ENCODE measurements at places on chromosomes 12 and 14.

DNA sequence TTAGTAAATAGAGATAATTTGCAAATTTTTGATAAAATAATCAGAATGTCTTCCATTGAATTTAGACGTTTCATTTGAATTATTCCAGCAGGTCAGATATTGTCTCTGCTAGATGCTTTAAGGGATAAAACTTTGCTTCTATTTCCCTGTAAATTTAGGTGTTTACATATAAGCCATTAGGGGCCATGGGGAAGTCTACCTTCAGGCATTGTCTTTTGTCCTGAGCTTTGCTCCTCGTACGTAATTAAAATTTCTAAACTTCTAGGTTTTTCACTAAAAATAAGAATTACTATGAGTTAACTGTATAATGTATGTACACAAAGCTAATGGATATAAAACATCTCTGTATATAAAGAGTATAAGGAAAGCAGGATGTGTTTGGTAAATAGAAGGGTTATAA, 24.1 kb upstream of the CD69 start:
- no peak for DNase-seq

- peak; percentile 78 for DNase-seq
These were observed 27.4 kb downstream of the ABCD4 start for GRCh38 chr14:74275241-74275841.

GRCh38 chr14:67377916-67378315, 17.8 kb downstream of the EIF2S1 start:
- DNase-seq: no peak

- DNase-seq: peak; percentile 52
These were observed 36.9 kb downstream of the LGR5 start for GRCh38 chr12:71476513-71476912.

DNA sequence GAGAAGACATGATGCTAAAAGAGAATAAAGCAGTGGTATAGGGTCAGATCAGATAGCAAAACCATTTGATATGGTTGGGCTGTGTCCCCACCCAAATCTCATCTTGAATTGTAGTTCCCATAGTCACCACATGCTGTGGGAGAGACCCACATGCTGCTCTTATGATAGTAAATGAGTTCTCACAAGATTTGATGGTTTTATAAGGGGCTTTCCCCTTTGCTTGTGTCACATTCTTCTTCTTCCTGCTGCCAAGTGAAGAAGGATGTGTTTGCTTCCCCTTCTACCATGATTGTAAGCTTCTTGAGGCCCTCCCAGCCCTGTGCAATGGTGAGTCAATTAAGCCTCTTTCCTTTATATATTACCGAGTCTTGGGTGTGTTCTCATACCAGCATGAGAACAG, 49.4 kb downstream of the SLC16A7 start:
- no peak for DNase-seq

- DNase-seq: no peak
These were observed 85.4 kb upstream of the HIF1A start for GRCh38 chr14:61609884-61610283.

- no peak for DNase-seq
These were observed 21.1 kb upstream of the ETV6 start for GRCh38 chr12:11628353-11628752.

DNA sequence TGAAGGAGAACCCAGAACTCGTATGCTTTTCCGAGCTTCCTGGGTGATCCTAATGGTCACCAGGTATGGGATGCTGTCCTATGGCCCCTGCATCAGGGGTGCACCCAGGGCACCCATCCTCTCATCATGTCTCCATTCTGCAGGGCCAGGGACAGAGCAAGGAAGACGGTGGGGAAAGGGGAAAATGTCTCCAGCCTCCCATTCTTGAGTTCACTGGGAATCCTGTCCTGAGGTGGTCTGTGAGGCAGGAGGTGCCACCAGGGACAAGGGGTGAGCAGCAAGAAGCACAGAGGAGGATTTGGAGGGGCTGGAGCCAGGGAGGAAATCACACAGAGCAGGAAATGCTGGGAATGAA, 14.9 kb upstream of the SLC6A12 start:
- DNase-seq: no peak

GRCh38 chr12:823028-823698, 70.8 kb downstream of the WNK1 start:
- no peak for DNase-seq

- no peak for DNase-seq
These were observed 470.0 kb downstream of the EGLN3 start for GRCh38 chr14:33480887-33481184.

DNA sequence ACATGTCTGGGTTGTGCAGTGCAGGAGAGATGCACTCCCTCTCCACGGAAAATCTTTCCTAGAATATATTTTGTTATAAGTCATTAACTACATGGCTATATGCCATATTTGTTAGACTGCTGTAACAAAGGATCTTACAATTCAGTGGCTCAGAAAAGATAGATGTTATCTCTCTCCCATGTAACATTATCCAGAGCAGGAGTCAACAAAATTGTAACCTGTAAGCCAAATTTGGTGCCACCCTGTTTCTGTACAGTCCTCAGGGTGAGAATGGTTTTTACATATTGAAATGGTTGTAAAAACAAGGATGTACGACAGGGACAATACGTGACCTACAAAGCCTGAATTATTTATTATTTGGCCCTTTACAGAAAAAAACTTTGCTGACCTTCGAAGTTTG, 155.5 kb downstream of the KIF21A start:
- no peak for DNase-seq

DNA sequence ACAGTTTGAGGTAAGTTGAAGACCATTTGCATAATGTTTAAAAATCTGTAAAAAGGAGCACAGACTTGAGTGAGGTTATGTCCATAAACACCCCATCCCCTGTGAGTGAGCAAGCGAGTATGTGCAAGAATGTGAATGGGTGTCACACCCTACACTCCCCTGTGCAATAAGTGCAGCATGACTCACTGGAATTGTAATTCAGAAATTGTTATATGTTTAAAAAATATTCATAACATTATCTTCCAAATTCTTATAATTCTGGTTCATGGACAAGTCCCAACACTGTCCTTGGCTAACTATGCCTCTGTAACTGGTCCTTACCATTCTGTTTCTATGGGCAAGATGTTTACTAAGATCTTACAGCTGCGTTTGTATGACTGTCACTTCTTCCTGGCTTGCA, 207.8 kb upstream of the FAR2 start:
- no peak for DNase-seq

DNA sequence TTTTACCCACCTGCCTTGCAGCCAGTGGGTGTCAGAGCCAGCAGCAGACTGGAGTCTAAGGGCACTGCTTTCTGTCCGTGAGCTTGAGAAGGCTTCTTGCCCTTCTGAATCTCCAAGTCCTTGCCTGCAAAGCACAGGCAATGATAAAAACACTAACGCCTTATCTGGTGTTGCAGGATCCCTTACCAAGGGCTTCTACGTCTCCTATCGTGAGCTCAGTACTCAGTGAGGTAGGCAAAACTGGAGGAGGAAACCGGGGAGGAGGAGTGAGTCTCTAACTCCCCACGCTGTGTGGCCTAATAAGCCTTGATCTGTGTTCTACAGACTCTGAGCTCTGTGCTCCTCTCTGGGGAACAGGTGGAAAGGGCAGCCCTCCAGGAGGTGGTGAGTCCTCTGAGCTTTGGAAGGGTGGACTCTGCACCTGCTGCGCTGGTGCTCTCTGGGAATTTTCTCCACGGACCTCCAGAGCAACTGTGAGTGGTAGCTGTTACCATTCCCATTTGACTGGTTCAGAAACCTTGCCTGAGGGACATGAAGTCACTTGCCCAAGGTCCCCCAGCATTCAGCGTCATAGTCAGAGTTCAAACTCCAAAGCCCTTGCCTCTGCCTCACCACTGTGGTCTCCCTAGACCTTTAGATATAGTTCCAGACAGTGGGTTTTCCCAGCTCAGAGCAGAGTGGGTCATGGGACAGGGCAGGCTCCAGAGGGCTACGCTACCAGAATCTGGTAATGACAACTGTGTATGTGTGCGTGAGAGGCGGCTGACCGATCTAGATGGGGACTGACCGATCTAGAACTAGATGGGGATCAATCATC, 7.0 kb upstream of the MARK3 start:
- no peak for DNase-seq

DNA sequence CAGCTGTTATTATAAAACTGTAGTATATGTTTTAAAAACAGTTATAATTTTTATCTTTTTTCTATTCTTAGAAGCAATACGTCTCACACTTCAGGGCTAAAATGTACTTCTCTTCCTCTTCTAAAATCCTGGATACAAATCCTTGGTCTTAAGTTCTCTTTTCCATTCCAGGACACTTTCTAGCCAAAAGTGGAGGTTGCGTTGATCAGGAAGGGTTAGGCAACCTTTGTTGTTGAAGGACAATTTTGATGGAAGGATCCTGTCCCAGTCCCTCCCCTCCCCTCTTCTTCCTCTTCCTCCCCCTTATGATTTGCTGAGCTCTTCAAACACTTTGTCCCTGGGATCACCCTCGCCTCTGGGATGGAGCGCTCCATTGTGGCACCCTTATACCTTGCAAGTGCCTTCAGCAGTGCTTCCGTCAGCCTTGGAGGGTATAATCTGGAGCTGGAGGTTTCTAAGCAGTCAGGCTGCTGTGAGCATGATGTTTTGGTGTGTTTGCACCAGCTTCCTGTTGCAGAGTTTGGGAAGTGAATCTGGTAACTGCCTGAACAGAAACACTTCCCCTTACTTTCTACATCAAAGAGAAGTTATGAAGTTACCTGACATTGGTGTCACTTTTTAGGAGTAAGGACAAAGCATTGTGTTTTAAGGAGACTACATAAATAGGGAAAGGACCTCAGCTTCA, 87.4 kb upstream of the SLC38A2 start:
- DNase-seq: no peak

GRCh38 chr14:105857826-105858675, 331.7 kb downstream of the TMEM121 start:
- DNase-seq: no peak

DNA sequence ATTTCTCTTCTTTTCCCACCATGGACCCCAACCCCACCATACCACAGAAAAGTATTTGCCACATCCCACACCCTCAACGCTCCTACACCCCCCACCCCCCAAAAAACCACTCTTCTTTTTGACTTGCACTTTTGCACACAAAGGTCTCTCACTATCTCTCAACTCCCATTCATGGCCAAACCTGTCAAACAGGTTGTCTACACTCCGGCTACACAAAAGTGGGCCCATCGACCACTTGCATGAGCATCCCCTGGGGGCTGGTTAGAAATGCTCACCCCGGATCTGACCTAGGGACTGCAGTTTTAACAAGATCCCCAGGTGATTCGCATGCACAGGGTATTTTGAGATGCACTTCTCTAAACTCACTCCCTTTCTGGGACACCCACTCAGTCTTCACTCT, 248.2 kb downstream of the DPF3 start:
- no peak for DNase-seq

- no peak for DNase-seq
These were observed 110.6 kb upstream of the PRMT8 start for GRCh38 chr12:3380200-3381043.

DNA sequence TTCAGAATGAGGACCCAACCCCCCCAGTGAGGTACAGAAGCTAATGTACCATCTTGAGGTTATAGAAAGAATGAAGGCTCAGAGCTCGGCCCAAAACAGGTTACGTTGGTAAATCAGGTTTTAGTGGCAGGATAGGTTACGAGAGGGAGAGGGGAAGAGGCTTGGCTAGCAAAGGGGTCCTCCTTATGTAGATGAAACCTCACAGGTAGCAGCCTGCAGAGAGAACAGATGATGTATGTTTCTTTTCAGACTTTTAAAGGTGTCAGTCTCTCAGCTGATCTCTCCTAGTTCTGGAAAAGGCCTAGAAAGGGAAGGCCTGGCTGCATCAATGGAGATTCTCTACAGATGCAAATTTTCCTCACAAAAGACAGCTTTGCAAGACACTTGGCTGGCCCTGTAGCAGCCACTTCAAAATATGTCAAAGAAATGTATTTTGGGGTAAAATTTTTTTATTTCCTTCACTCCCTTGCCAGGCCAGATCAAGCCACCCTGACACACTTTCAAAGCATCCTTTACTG, 71.7 kb upstream of the CPSF6 start:
- no peak for DNase-seq

DNA sequence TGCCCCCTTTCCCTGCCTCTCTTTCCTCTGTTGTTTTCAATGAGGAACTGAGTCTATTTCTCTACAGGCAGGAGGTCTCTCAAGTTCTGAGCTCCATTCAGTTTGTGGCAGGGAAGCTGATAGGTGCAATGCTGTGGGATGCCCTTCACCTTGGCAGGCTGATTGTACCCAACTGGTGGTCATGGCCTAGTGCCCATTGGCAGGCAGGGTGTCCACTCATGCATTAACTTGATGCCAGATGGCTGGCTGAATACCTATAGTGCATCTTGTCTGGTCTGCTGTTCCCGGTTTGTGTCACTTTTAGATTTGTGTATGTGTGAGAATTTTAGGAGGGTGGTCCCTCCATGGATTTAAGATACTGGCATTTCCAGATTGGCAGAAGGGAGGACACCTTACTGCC, 20.0 kb upstream of the ITGA5 start:
- DNase-seq: no peak

DNA sequence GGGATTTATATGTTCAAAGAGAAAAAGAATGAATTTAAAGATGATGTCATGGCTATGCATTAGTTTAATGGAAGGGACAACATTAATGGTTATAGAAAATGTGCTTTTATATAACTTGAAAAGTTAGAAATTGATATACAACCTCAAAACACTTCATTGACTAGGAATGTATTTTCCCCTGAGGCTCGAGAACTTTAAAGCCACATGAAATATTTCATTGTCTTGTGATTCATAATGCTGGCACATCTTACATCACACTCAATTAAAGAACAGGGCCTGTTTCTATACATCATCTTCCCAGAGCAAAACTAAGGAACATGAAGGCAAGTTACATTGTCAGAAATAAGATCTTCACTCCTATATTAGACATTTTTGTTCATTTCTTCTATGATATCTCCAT, 35.2 kb upstream of the PAWR start:
- peak; percentile 51 for DNase-seq

GRCh38 chr14:74756326-74756725, 6.8 kb upstream of the YLPM1 start:
- DNase-seq: no peak

- no peak for DNase-seq
These were observed 16.6 kb upstream of the SUSD6 start for GRCh38 chr14:69594846-69595245.

GRCh38 chr12:85393606-85394005, 113.6 kb downstream of the ALX1 start:
- no peak for DNase-seq

- no peak for DNase-seq
These were observed 17.1 kb upstream of the NTS start for GRCh38 chr12:85856966-85857365.

- DNase-seq: no peak
These were observed 42.1 kb upstream of the CTDSP2 start for GRCh38 chr12:57888409-57889157.

GRCh38 chr12:54683398-54683797, 35.2 kb upstream of the DCD start:
- no peak for DNase-seq

DNA sequence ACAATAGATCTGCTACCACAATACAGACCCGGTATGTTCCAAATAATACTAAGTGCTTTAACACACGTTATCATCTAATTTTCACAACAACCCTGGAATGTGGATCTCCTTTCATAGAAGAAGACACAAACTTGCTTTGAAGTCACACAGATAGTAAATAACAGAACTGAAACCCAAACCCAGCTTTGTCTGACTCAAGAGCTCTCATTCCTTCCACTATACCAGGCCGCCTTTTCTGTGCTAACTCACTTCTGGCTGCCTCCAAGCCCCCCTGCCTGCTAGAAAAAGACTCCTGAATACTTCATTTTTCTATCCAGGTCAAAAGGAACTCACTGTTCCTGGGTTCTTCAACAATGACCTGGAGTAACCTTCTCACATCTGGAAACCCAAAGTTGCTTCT, 37.8 kb downstream of the PRPF40B start:
- DNase-seq: no peak
